ENCODE measurements at places on chromosomes 4 and X.

GRCh38 chrX:80812176-80812575 is 2.5 kb upstream of the BRWD3 start:
- peak; percentile 45 for DNase-seq

GRCh38 chr4:184596617-184597185 is 52.5 kb downstream of the CASP3 start:
- no peak for DNase-seq

- DNase-seq, result no peak
Observed at GRCh38 chr4:152422817-152423320, 113.0 kb downstream of the FBXW7 start.

- DNase-seq, result no peak
Observed at GRCh38 chr4:56619816-56620215, 61.3 kb downstream of the HOPX start.

DNA sequence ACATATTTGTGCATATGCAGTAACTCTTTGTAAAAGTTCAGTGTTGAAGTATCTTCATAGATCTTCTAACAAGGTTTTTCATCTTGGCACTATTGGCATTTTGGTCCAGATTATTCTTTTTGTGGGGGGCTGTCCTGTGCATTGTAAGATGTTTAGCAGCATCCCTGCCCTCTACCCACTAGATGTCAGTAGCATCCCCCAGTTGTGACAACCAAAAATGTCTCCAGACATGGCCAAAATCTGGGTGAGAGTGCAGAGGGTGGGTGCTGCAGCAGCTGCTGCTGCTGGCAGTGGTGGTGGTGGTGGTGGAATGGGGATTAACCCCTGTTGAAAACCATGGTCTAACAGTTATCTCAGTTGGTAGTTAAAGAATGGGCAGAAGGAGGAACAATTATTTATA is 370.0 kb downstream of the GPAT3 start:
- peak; percentile 57 for DNase-seq

- DNase-seq, result no peak
Observed at GRCh38 chr4:67151376-67152343, 393.6 kb downstream of the CENPC start.

GRCh38 chr4:60737858-60738257 is 462.3 kb upstream of the ADGRL3 start:
- no peak for DNase-seq

DNA sequence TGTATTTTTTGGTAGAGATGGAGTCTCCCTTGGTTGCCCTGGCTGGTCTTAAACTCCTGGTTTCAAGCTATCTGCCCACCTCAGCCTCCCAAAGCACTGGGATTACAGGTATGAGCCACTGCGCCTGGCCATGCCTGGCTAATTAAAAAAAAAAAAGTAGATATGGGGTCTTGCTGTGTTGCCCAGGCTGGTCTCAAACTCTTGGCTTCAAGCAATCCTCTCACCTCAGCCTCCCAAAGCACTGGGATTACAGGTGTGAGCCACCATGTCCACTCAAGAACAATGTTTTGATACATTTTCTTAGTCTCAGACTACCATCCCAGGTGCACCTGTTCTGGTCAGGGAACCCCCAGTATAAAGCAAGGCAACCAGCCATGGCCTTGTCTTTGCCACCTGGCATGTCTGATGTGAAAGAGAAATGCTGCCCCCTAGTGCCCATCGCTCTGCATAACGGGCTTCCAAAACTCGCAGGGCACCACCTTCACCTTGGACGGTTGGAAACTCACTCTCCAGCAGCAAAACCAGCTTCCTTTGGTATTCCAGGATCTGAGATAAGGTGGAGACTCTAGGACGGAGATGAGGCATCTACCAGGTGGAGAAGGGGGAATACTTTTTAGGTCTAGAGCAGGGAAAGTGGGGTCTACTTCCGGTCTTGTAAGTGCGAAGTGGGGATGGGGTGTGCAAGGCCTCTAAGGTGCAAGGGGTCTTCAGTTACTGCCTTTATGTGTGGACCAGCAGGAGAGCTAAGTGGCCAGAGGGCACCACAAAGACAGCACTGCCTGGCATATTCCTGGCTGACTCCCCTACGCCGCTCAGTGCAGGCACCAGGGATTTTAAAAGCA is 47.7 kb upstream of the AFAP1 start:
- peak; percentile 85 for DNase-seq

DNA sequence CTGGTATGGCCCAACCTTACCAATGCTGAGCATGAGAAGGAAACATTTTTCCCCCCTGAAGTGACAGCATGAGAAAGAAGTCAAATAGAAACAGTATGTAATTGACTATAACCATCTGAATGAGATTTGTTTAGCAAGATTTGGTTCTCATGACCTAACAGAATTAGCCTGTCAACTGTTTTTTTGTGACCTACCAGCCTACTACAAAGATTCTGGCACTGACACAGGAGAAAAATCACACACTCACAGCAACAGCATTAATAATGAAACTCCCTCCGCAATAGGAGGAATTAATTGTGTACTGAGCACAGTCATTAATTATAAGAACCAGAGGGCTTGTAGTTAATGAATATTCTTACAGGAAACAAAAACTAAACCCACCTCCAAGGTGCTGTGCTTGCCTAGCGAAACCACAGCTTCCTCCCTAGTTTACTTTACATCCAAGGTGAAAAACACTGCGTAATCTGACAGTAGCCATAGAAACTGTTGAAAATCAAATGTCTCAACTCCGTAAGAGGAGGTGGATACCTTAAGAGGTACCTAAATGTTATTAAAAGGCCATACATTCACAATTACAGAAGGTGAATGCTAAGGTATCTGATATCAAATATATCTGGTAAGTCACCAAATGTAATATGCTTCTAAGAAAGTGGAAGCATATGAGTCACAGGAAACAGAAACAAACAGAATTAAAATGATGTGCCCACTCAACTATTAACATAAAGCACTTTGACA is 34.9 kb downstream of the MMRN1 start:
- no peak for DNase-seq

DNA sequence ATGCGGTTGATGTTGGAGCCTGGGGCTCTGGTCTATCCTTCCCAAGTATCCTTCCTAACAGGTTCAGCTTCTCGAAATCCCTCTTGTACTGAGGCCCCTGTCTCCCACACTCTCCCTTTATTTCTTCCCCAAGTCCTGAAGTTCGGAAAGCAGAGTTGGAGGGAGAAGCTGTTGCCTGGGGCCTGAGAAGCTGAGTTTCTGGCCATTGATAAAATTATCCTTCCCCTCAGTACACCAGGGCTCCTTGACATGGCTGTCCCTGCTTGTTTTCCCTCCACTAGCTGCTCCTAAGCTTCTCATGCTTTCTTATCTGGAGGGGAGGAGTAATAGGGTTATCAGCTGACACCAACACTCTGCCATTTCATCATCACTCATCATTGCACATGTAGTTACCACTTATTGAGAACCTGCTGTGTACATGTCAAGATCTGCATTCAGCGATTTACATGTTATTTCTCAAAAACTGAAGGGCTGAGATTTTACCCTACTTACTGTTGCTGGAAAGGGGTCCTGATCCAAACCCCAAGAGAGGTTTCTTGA is 58.0 kb downstream of the FUNDC1 start:
- DNase-seq, result no peak

- DNase-seq, result no peak
Observed at GRCh38 chr4:169379688-169380087, 108.9 kb upstream of the SH3RF1 start.

DNA sequence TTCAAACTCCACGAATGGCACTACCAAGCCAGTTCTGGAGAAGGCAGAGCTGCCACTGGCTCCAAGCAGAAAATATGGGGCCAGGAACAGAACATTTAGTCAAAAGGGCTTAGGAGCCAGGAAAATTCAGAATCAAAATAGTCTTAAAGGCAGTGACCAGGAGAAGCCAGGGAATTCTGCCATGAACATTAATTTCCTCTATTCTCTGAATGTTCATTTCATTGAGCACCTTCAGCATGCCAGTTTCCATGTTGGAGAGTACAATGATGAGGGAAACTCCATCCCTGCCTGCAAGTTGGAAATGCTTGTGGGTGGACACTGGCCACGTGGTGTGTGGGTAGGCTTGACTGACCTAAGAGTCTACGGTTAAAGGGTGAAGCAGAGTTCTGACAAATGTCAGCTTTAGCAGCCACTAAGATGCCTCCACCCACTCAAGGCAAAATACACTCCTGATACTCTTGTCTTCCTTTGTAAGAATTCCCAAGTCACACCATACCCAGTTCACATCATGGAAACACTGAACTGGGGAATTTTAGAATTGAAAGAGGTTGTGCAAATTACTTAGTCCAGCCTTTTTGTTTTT is 190.1 kb upstream of the C1QTNF7 start:
- DNase-seq, result no peak

GRCh38 chr4:189001283-189001970 is 862.2 kb downstream of the TRIML1 start:
- DNase-seq, result no peak

DNA sequence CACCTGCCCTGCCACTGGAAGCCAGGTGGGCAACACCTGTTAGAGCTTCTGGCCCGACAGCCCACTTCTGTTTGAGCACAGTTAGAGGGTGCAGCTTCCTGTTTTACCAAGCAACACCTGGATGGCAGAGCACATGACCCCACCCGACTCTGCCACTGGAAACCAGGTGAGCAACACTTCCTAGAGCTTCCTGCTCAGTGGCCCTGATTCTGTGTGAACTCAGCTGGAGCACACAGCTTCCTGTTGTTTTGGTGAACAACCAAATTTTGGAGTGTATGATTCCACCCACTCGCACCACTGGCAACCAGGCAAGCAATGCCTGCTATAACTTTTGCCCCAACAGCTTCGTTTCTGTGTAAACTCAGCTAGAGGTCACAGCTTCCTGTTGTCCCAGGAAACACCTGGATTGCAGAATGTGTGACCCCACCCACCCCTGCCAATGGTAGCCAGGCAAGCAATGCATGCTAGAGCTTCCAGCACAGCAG is 163.8 kb upstream of the KLF8 start:
- no peak for DNase-seq

DNA sequence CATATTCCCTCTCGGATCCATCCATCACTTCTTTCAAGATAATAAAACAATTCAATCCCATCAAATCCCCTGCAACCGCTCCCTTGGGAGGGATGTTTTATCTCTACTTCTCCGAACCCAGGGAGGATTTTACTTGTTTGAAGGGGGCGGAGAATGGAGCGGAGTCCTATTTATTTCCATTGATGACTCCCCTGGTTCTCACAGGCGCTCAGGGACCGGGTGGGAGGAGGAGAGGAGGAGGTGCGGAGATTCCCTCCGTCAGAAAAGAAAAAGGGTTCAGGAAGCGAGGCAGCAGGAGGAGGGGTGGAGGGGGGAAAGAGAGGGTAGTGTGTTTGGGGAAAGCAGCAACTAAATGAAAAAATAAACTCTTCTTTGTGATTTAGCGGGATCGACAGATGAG is 2.1 kb downstream of the NDNF start:
- DNase-seq, result peak; percentile 45

DNA sequence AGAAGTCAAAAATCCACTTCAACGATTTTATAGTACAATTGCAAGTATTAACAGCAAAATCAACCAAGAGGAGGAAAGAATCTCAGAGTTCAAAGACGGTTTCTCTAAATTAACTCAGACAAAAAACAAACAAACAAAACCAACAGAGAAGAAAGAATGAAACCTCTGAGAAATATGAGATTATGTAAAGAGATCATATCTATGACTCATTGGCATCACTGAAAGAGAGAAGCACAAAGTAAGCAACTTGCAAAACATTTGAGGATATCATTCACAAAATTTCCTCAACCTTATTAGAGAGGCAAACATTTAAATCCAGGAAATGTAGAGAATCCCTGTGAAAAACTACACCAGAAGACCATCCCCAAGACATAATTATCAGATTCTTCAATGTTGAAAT is 370.4 kb downstream of the INPP4B start:
- no peak for DNase-seq

GRCh38 chr4:703336-704197 is 2.1 kb upstream of the PCGF3 start:
- no peak for DNase-seq

DNA sequence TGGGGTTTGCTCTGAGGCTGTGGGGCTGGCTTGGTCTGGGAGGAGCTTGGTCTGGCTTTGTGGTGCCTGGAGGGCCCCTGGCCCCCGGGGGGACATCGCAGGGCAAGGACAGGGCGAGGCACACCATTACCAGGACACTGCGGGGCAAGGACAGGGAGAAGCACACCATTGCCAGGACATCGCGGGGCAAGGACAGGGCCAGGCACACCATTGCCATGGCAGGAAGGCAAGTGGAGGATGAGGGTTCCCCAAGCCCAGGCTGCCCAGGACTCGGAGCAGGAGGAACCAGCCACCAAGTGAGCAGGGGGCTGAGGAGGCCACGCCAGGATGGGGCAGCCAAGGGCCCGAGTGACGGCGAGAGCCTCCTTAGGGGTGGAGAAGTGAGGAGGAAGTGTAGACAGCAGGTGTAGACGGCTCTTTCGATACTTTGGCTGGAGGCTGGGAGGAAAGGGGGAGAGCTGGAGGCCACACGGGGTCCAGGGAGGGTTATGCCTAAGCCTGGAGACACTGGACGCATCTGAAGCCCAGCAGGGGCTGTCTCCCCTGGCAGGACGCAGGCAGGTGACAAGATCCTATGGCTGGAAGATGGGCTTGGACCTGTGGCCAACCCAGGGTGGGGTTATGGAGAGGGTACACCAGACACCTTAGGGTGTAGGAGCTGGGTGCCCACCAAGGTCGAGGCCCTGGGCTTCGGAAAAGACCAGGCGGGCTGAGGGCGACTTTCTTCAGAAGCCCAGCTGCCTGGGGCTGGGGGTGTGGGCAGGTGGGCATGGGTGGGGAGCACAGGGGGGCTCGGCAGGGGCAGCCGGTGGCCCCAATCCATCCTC is 7.3 kb downstream of the NKX1-1 start:
- DNase-seq, result no peak

- DNase-seq, result no peak
Observed at GRCh38 chr4:99934891-99935290, 11.5 kb downstream of the DNAJB14 start.

DNA sequence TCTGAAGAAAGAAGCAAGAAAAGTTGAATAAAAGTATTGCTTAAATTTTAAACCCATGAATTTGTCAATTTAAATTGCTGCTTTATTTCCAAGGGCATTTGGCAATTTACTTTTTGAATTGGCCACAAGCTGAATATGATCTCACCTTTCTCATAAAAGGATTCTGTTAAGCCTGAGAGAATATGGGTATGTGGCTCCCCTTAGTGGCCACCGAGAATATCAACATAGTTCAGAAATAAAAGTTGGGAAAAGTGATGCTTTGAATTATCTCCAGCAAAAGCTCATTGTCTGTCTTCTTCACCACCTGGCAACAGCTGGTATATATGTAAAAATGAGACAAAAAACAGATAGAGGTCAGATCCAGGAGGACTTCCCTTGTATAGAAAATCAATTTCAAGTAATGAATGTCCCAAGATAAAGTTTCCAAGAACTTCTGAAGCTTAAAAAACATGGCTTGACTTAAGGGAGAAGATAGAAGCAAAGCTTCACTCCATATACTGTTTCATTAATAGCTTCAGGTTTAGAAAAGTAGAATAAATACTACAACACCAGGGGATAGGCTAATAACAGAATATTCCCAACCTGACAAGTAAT is 290.7 kb upstream of the FAM241A start:
- DNase-seq, result peak; percentile 41

DNA sequence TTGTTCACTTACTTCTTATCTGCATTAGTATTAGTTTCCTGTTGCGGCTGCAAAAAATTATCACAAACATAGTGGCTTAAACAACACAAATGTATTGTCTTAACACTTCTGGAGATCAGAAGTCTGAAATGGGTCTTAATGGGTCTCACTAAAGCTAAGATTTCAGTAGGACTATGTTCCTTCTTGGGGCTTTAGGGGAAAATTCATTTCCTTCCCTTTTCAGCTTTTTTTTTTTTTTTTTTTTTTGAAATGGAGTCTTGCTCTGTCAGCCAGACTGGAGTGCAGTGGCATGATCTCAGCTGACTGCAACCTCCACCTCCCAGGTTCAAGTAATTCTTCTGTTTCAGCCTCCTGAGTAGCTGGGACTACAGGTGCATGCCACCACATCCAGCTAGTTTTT is 78.1 kb upstream of the KLF3 start:
- no peak for DNase-seq

Measured in D341Med (cell line).